ENCODE measurements at places on chromosomes 11 and 22. TPM values are rescaled to one million over a fixed set of nuclear protein-coding genes. Genes with fewer than 3 reads are reported as not detected.

OR52H1 gene
- total RNA-seq: not detected

ESRRA gene
- 93.6 TPM for total RNA-seq

PPM1F gene
- total RNA-seq: 26.3 TPM

PKDREJ gene
- 0.34 TPM for total RNA-seq

TRAPPC4 gene
- total RNA-seq: 56.9 TPM

TSGA10IP gene
- total RNA-seq: not detected

CCDC188 gene
- not detected for total RNA-seq

DNA sequence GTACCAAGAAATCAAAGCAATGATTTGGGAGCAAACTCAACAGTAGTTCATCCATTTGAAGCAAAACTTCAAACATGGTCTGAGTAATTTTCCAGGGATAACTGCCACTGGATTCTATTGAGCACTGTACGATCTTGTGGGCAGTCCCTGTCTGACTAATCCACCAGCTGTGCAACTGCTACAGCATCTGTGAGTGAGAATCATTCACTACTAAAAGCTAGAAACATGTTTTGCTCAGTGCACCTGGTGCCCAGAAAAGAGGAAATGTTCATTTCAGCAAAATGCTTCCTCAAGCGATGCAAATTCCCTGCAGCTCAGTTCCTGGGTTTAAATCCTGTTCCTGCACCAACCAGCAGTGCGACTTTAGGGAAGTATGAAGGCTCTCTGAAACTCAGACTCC is 1077.9 kb downstream of the DLG2 start:
- no peak for DNase-seq
- no peak overlapping the region for H3K4me3 ChIP-seq
- no peaks in the 10 kb centered on the region for H3K36me3 ChIP-seq
- H3K27ac ChIP-seq: no peak overlapping the region
- H3K4me1 ChIP-seq: no peaks in the 10 kb centered on the region
- H3K27me3 ChIP-seq: no peaks in the 10 kb centered on the region

GRCh38 chr11:116309446-116309845 is 463.3 kb downstream of the BUD13 start:
- H3K27ac ChIP-seq: no peak overlapping the region
- H3K4me1 ChIP-seq: peaks cover 16% of the 10 kb centered on the region
- H3K4me3 ChIP-seq: no peak overlapping the region
- no peak for DNase-seq

- H3K36me3 ChIP-seq: peaks cover 78% of the 10 kb centered on the region
- no peak overlapping the region for H3K27ac ChIP-seq
- H3K4me3 ChIP-seq: no peak overlapping the region
- H3K27me3 ChIP-seq: no peaks in the 10 kb centered on the region
- peaks cover 12% of the 10 kb centered on the region for H3K4me1 ChIP-seq
Measured at GRCh38 chr11:129865701-129866100, 29.7 kb downstream of the NFRKB start.

- H3K36me3 ChIP-seq: no peaks in the 10 kb centered on the region
- no peaks in the 10 kb centered on the region for H3K27me3 ChIP-seq
- H3K27ac ChIP-seq: no peak overlapping the region
- H3K4me1 ChIP-seq: peaks cover 11% of the 10 kb centered on the region
- DNase-seq: no peak
- H3K4me3 ChIP-seq: no peak overlapping the region
Measured at GRCh38 chr11:10639350-10639749, 54.2 kb downstream of the IRAG1 start.

DNA sequence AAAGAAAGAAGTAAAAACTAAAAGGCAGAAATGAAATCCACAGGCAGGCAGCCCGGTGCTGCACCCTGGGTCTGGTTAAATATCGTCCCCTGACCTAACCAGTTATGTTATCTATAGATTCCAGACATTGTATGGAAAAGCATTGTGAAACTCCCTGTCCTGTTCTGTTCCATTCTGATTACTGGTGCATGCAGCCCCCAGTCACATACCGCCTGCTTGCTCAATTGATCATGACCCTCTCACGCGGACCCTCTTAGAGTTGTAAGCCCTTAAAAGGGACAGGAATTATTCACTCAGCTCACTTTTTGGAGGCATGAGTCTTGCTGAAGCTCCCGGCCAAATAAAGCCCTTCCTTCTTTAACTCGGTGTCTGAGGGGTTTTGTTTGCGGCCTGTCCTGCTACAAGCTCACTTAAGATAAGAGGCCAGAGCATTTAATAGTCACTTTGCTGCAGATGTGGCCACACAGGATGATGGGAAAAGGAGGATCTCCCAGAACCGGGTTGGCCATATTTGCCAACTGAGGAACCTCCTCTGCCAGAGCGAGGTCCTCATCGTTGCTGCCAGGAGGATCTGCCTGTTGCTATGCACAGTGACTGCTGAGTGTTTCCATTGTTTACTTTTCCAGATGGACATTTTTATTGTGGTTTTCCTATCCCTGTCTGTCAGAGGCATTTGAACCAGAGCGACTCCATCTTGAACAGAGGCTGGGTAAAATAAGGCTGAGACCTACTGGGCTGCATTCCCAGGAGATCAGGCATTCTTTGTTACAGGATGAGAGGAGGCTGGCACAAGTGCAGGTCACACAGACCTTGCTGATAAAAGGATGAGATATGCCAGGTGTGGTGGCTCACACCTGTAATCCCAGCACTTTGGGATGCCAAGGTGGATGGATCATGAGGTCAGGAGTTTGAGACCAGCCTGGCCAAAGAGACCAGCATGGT is 10.2 kb downstream of the C11orf96 start:
- H3K36me3 ChIP-seq: no peaks in the 10 kb centered on the region
- DNase-seq: no peak
- no peak overlapping the region for H3K27ac ChIP-seq
- peaks cover 15% of the 10 kb centered on the region for H3K27me3 ChIP-seq
- no peaks in the 10 kb centered on the region for H3K4me1 ChIP-seq

- no peak for DNase-seq
- no peak overlapping the region for H3K27ac ChIP-seq
- peaks cover 3% of the 10 kb centered on the region for H3K4me1 ChIP-seq
- no peaks in the 10 kb centered on the region for H3K27me3 ChIP-seq
- no peaks in the 10 kb centered on the region for H3K36me3 ChIP-seq
Measured at GRCh38 chr11:130785380-130786116, 130.7 kb downstream of the SNX19 start.

GRCh38 chr11:60879971-60880588 is 12.7 kb downstream of the ZP1 start:
- no peaks in the 10 kb centered on the region for H3K4me1 ChIP-seq
- no peak overlapping the region for H3K4me3 ChIP-seq
- DNase-seq: no peak
- no peaks in the 10 kb centered on the region for H3K27me3 ChIP-seq

- no peak overlapping the region for H3K4me3 ChIP-seq
- peaks cover 7% of the 10 kb centered on the region for H3K4me1 ChIP-seq
- no peak overlapping the region for H3K27ac ChIP-seq
- H3K27me3 ChIP-seq: no peaks in the 10 kb centered on the region
Measured at GRCh38 chr11:121522043-121522941, 69.5 kb upstream of the SORL1-AS1 start.

- no peak for DNase-seq
- H3K4me3 ChIP-seq: no peak overlapping the region
- H3K27me3 ChIP-seq: no peaks in the 10 kb centered on the region
- H3K27ac ChIP-seq: no peak overlapping the region
- no peaks in the 10 kb centered on the region for H3K4me1 ChIP-seq
- no peaks in the 10 kb centered on the region for H3K36me3 ChIP-seq
Measured at GRCh38 chr11:32781721-32782120, 12.7 kb downstream of the CCDC73 start.

DNA sequence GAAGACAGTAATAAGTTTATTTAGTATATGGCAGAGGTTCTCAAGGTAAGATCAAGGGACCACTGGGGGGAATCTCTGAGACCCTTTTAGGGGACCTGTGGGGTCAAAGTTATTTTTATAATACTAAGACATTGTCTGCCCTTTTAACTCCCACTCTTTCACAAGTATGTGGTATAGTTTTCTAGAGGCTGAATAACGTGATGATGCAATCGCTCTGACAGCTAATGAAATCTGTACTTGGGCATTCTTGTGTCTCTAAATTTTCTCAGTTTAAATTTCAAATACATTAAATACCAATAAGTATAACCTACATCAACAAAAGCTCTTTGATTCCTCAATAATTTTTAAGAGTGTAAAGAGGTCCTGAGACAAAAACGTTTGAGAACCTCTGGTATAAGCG is 147.9 kb downstream of the ATG16L2 start:
- H3K4me3 ChIP-seq: no peak overlapping the region
- no peaks in the 10 kb centered on the region for H3K4me1 ChIP-seq
- DNase-seq: no peak
- H3K36me3 ChIP-seq: no peaks in the 10 kb centered on the region

GRCh38 chr11:62607714-62608113 is 4.9 kb downstream of the EML3 start:
- peaks cover 38% of the 10 kb centered on the region for H3K36me3 ChIP-seq
- peaks cover 31% of the 10 kb centered on the region for H3K4me1 ChIP-seq
- H3K27me3 ChIP-seq: no peaks in the 10 kb centered on the region
- DNase-seq: no peak

DNA sequence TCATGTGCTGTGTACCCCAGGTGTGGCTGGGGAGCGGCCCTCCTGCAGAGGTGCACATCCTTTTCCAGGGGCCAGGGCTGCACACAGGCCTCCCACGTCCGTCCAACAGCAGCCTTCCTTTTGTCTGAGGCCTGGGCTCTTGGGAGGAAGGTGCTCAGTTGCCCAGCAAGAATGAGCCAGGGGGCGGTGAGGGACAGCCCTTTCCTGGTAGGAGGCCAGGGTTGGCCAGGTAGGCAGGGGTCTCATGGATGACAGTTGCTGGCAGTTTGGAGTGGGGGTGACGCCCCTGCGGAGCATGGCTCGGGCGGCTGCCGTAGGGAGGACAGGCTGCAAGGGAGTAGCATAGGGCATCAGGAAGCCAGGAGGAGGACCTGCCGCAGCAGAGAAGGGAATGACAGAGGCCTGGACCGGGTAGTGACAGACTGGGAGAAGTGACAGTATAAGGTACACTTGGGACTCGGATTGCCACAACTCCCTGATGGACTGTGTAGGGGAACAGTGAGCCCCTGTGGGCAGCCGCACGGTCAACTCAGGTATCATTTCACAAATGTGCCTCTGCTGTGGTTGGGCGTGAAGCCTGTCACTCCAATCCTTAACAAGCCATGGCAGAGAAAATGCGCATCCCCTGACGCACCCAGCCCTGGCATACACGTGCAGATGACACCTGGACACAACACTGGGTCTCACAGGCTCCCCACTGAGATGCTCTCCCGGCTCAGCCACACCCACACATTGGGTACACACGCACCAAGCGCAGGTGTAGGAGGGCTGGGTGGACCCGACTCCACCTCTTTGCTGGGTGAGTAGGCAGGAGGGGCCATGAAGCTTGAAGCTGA is 79.7 kb downstream of the DGCR2 start:
- H3K27ac ChIP-seq: no peak overlapping the region
- DNase-seq: no peak
- no peaks in the 10 kb centered on the region for H3K27me3 ChIP-seq
- H3K4me3 ChIP-seq: no peak overlapping the region

- no peaks in the 10 kb centered on the region for H3K27me3 ChIP-seq
- no peak overlapping the region for H3K4me3 ChIP-seq
- H3K36me3 ChIP-seq: no peaks in the 10 kb centered on the region
- H3K4me1 ChIP-seq: peaks cover 6% of the 10 kb centered on the region
- H3K27ac ChIP-seq: no peak overlapping the region
- no peak for DNase-seq
Measured at GRCh38 chr11:131671734-131672133, 301.3 kb downstream of the NTM start.
